Activated CD4-positive, alpha-beta T cell treated with anti-CD3 and anti-CD28 coated beads, Interleukin-2, amount 50 U/mL, for 1 hour (primary cell): ENCODE measurements at places on chromosomes 5 and 9.

DNA sequence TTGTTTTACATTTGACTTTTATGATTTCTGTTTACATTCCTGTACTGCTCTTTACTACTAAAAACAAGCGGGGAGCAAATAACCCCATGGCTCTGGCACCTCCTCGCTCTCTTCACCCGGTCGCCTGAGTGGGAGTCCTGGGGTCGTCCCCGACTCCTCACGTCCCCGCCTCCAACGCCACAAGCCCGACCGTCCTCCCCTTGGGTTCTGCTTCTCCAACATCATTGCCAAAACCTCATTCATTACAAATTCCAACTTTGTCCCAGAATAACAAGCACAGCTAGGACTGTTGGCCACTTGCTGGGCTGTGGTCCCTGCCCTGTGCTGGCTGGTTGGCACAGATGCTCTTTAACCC lies 35.1 kb downstream of the MRPL36 start:
- no peak for DNase-seq

- no peak for DNase-seq
These were observed 57.6 kb upstream of the SH3GL2 start for GRCh38 chr9:17521100-17521855.

GRCh38 chr5:90581956-90582355 lies 23.4 kb downstream of the ADGRV1 start:
- no peak for DNase-seq

- DNase-seq, result no peak
These were observed 41.3 kb downstream of the CAST start for GRCh38 chr5:96703384-96703920.

GRCh38 chr9:12774861-12775678 lies at the start of gene LURAP1L:
TSS of gene LURAP1L (plus strand) at chr9:12775020. CDS start at chr9:12775716, 696 bp downstream.
- no peak for DNase-seq

- no peak for DNase-seq
These were observed 50.9 kb downstream of the FANCC start for GRCh38 chr9:95266649-95267048.

- no peak for DNase-seq
These were observed 23.4 kb upstream of the RUFY1 start for GRCh38 chr5:179526978-179527377.

GRCh38 chr9:84750152-84750865 lies 80.8 kb downstream of the NTRK2 start:
- DNase-seq, result no peak

GRCh38 chr5:2207416-2208238 lies 324.9 kb upstream of the IRX4 start:
- DNase-seq, result no peak

DNA sequence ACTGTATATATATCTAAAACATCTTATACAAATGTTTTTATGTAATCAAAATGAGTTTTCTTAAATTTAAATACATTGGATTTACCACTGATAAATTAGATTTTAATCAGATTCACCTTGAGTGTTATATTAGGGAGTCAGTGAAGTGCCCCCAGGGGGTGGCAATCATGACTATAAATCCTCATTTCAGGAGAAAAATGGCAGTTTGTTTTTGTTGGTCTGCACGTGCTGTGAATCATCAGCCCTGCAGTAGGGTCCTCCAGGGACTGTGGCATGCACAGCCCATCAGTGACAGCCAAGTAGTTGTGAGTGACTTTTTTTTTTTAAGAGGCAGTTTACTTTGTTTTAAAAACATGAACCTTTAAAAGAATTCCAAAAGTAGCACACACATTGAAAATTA lies 65.2 kb downstream of the ZSWIM6 start:
- DNase-seq, result no peak

- no peak for DNase-seq
These were observed 16.8 kb downstream of the GABBR2 start for GRCh38 chr9:98691890-98692289.

DNA sequence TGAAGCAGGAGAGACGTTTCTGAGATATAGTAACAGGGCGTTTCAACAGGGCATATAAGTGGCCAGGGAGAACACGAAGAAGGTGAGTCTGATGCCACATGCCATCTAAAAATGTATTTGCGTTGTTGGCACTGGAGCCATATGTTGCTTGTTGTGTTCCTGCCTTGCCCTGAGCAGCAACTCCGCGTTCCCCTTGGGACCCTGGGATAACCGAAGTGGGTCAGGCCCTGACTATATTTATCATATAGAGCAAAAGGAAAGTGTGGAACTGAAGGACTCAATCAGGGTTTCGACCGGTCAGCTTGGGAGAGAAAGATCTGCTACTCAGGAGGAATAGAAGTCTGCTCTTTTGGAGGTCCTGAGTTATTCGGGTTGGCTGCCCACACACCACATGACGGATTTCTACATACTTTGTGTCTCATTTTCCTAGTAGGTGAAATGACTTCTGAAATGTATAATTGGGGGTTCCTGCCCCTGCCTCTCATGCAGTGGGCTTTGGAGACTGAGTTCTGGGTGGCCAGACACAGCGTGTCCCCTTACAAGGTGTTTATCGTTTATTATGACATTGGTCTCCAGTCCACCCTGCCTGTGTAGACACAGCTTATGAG lies 3.0 kb downstream of the STC2 start:
- DNase-seq, result no peak

GRCh38 chr9:119924736-119925135 lies 555.5 kb upstream of the BRINP1 start:
- DNase-seq, result no peak

DNA sequence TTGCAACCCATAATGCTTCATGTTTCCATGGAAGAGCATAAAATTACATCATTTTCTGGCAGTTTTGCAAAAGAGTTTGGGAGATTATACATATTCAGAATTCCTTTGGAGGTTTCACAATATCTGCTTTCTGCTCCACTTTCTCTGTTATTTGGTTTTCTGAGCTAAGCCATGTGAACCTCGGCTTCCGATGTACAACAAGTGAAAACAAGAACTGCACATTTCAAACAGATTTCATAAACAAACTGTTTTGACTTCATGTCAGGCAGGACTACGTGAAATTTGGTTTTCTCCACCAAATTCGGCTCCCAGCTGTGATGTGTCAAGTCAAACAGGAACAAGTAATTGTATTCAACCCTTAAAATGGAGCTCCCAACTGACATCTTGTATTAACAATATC lies 609.8 kb downstream of the IRX1 start:
- DNase-seq, result no peak

- no peak for DNase-seq
These were observed 267.1 kb upstream of the WWC1 start for GRCh38 chr5:168024306-168024705.

GRCh38 chr5:110738503-110738811 lies 350 bp upstream of the SLC25A46 start:
- no peak for DNase-seq

DNA sequence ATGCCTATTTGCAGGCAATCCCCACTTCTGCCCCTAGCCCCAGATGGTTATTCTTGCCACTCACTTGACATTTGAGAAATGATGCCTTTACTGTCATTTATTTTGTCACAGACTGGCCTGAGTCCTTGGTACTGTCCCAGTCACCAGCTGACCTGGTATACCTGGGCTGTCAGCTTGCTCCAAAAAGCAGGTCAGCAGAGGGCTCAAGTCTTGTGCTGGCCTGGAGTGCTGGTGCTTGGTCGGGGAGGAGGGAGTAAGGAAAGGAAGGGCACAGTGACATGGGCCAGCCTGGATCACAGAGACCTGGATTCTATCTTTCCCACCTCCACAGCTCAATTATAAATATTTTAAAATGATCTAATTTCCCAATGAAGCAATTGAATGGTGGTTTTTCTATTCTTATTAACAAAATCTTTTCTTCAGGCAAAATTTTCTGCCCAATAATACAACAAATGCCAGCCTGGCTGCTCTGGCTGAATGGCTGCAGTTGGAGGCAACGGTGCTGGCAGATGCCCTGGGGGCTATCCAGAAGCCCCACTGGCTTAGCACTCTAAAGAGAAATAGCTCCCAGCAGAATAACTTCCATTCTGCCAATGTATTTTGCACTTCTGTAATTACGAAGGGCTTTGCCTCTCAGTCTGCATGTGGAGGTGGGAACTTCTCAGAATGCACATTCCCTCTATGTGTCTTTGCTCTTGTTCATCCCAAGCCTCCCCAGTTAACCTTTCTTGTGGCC lies 160.6 kb downstream of the GADD45G start:
- DNase-seq, result no peak

GRCh38 chr9:7289773-7290172 lies 509.8 kb downstream of the DMAC1 start:
- DNase-seq, result no peak

- no peak for DNase-seq
These were observed 95.8 kb downstream of the PCSK1 start for GRCh38 chr5:96337048-96337781.

DNA sequence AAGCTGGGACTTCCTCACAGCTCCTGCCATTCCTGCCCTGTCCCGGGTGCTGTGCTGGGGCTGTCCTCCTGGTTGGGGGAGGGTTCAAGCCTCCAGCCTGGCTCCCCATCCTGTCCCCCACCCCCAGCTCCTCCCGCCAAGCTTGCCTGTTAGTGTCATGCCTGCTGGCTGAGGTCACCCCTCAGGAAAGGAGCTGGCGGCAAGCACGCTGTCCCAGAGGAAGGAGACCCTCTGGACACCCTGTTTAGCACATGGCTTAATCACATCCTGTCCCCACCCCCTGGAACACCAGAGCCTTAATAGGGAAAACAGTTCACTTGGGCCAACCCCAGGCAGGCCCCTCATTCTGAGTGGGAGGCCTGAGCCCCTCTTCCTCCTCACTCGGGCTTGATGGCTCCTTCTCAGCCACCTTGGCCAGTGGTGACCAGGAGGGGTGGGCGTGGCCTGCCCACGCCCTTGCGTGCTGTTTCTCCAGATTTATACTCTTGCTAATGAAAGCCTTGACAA lies 9.2 kb upstream of the PHYHD1 start:
- no peak for DNase-seq

DNA sequence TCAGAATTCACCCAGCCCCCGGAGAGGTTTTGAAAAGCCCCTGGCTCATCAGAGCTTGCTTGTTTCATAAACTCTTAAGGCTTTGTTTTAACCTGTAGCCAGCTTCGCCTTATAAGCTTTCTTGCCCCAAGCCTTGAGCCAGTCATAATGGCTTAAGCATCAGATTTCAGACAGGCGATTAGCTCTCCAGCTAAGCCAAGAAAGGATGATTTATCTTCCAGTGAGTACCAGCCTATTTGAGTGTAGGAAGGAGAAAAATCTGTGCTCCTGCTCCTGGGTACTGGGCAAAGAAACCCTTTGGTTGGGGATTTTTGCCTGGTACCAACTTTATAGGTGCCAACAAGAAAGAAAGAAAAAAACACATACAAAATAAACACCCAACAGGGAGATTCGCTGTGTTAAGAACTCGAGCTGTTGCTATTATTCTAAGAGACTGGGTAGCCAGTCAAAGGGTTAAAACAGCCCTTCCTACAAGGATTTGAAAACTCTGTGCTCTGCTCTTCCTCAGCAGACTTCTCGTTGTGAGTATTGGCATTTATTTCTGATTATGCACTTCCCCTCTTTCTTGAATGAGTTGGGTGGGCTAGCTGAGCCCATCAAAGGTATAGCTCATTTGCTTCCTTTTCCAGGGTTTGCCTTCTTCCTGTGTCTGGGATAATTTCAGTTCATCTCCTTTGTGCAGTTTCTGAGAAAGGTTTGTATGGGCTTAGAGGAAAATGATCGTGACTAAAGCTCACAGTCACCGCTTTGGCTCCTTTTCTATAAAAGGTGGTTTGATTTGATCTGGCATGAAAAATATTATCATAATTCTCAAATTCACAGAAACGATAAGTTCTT lies 157.2 kb upstream of the DMRT1 start:
- no peak for DNase-seq

DNA sequence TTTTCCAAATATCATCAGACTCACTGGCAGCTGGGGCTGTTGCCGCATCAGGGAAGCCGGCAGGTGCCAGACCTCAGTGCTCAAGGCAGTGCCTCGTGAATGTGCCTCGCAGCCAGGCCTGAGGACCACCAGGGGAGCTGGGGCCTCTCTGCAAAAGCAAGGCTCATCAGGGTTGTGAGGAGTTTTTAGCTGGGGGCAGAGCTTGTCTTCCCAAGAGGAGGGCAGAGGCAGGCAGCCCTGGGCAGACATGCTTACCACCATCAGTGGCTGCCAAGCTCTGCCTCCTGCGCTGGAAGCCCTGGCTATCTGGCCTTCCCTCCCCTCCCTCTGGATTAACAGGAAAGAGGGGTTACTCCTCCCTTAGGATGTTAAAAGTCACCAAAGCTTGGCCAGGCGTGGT lies 8.8 kb upstream of the TBC1D9B start:
- DNase-seq, result no peak

DNA sequence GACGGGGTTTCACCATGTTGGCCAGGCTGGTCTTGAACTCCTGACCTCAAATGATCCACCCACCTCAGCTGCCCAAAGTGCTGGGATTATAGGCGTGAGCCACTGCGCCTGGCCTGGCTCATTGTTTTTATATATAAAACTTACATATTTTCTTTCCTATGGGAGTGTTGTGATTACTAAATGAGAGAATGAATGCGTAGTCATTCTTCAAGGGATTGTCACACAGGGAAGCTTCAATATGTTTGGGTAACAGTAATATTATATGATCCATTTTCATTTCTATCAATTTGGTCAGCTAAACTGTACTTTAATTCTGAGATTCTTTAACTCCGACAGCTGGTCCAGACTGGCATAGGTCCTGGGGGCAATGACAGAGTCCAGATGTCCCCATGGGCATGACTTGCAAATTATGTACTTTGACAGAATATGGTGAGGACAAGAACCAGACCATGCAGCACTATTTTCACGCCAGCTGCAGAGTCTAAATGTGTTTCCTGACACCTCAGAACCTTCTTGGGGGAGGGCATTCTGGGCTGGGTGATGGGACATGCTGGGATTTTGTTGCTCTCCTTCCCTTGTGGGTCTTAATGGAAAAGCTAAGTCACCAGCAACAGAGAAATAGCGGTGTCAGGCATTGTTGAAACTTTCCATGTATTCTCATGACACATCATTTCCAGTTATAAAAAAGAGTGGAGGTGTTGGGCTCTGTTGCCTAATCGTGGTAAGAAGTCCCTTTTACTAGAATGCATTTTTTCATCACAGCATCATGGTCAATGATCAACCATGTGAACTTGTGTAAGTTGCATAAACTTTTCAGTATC lies 40.9 kb upstream of the TNC start:
- DNase-seq, result no peak

- no peak for DNase-seq
These were observed 118.8 kb downstream of the PRDM6 start for GRCh38 chr5:123207852-123208251.

DNA sequence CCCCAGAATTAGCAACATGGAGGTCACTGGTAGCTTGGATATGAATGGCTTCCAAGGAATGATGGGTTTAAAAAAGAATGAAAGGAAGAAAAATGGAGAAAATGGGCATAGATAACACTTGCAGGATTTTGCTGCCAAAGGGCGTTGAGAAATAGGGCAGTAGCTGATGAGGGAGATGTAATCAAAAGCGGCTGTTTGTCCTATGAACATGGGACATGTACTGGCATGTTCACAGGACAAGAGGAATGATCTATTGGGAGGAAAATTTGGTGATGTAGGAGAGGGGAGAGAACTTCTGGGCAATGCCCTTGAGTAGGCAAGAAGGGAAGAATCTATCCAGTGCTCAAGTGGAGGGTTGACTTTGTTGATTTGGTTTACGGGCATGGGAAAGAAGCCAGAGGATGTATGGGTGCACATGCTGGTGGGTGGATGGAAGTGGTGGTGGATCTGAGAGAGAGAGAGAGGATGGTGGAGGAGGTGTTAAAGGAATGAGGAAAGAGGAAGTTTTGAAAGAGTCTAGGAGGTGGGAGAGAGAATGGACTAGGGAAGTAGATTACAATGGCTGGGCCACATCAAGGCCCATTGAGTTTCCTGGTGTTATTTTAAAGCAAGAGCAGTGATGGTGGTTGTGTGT lies 115.1 kb upstream of the MVB12B start:
- DNase-seq, result no peak
